ENCODE measurements at places on chromosomes 16 and 17. TPM values are rescaled to one million over a fixed set of nuclear protein-coding genes. Genes with fewer than 3 reads are reported as not detected.
A peak's percentile ranks its signal among the peaks of the same experiment; 100 is the strongest.

GRCh38 chr16:1469693-1470201 is 5.1 kb downstream of the CLCN7 start:
- H3K27me3 ChIP-seq, result no peaks in the 10 kb centered on the region
- H3K27ac ChIP-seq, result no peak overlapping the region
- H3K36me3 ChIP-seq, result no peaks in the 10 kb centered on the region

DNA sequence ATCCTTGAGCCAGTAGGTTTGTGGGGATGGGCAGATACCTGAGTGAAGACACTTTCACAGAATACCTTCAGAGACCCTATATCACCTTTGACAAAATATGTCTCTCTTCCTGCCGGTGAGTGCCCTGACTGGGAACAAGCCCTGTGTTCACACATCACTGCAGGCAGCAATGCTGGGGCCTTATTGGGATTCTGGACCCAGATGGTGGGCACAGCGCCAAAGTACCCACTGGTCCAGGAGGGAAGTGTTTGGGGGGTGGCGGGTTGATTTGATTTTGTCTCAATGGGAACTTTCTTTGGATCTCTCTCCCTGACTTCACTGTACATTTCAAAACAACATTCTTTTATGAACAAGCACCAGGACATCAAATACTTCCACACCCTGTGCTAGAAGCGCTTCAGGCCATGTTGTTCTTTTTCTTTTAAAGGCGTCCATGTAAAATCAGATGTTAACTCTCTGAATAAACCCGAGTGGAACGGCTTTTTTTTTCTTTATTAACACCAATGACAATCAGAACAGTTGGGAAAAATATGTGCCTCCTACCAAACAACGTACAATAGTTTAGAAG is 62.4 kb upstream of the AKTIP start:
- no peak overlapping the region for H3K27ac ChIP-seq
- H3K4me1 ChIP-seq, result peaks cover 5% of the 10 kb centered on the region

Gene OR4D1
- total RNA-seq, result 0.32 TPM

- DNase-seq, result no peak
- peak overlapping the region; percentile 22 for H3K27ac ChIP-seq
- H3K4me3 ChIP-seq, result no peak overlapping the region
- H3K36me3 ChIP-seq, result peaks cover 58% of the 10 kb centered on the region
These were observed 38.5 kb downstream of the IGF2BP1 start for GRCh38 chr17:49035470-49036269.

- peaks cover 9% of the 10 kb centered on the region for H3K36me3 ChIP-seq
- no peaks in the 10 kb centered on the region for H3K27me3 ChIP-seq
- 0 out of 2 replicates have a peak overlapping the region, but pooled peaks have one; percentile 15 for H3K27ac ChIP-seq
- peak; percentile 86 for DNase-seq
- no peaks in the 10 kb centered on the region for H3K4me1 ChIP-seq
These were observed 30.0 kb downstream of the TBC1D16 start for GRCh38 chr17:80005360-80006338.

DNA sequence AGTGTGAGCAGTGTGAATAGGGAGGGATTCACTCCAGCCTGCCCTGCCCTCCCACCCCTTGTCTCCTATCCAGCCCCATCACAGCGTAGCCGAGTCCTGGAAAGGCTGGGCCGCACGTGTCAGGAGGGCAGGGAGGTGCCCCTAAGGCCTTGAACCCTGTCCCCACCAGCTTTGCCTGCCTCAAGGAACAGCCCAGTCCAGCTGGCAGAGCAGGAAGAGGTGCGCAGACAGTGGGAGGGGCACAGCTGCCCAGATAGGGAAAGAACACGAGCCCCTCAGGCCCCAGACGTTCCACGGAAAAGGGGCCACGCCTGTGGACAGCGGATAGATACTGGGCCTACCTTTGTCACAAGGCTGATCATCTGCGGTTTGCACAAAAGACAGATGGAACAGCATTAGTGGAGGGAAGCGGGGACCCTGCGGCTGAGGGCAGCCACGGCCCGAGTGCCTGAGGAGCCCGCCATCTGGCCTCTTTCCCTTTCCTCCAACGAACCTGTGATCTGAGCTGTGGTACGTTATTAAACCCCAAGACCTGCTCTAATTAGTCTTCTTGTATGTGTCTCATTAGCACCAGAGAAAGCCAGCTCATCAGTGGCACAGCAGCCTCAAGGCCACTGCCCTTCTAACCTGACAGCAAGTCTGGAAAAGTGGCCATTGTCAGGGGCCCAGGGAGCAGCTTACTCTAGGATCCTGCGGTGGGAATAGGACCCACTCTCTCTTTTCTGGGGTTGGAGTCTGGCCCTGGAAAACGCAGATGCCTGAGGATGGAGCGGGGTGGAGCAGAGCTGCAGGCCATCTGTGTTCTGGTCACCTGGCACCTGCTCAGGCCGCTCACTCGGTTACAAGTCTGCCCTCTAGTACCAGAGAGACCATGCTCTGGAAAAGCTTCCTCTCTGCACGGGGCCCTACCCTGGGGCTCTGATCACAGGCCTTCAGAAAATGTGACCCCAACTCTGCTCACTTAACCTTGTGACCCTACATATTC is 16.3 kb downstream of the MPP3 start:
- H3K36me3 ChIP-seq, result no peaks in the 10 kb centered on the region
- H3K27me3 ChIP-seq, result no peaks in the 10 kb centered on the region
- no peak for DNase-seq
- H3K4me1 ChIP-seq, result no peaks in the 10 kb centered on the region
- H3K4me3 ChIP-seq, result no peak overlapping the region
- H3K27ac ChIP-seq, result no peak overlapping the region

GRCh38 chr16:50326835-50327465 is 41.8 kb downstream of the BRD7 start:
- no peaks in the 10 kb centered on the region for H3K4me1 ChIP-seq
- DNase-seq, result peak; percentile 58
- H3K27ac ChIP-seq, result no peak overlapping the region
- H3K36me3 ChIP-seq, result peaks cover 6% of the 10 kb centered on the region
- no peak overlapping the region for H3K4me3 ChIP-seq

- DNase-seq, result no peak
- no peak overlapping the region for H3K4me3 ChIP-seq
- H3K4me1 ChIP-seq, result peaks cover 5% of the 10 kb centered on the region
- no peaks in the 10 kb centered on the region for H3K27me3 ChIP-seq
- no peaks in the 10 kb centered on the region for H3K36me3 ChIP-seq
These were observed 52.7 kb downstream of the TMEM235 start for GRCh38 chr17:78284146-78284545.
